ENCODE measurements at places on chromosomes 2 and 18.

GRCh38 chr2:222622910-222623309 is 33.0 kb downstream of the FARSB start:
- no peak for DNase-seq

GRCh38 chr2:23409248-23409647 is 24.3 kb downstream of the KLHL29 start:
- DNase-seq, result no peak

GRCh38 chr18:45689396-45689795 is 34.6 kb upstream of the SLC14A1 start:
- no peak for DNase-seq

DNA sequence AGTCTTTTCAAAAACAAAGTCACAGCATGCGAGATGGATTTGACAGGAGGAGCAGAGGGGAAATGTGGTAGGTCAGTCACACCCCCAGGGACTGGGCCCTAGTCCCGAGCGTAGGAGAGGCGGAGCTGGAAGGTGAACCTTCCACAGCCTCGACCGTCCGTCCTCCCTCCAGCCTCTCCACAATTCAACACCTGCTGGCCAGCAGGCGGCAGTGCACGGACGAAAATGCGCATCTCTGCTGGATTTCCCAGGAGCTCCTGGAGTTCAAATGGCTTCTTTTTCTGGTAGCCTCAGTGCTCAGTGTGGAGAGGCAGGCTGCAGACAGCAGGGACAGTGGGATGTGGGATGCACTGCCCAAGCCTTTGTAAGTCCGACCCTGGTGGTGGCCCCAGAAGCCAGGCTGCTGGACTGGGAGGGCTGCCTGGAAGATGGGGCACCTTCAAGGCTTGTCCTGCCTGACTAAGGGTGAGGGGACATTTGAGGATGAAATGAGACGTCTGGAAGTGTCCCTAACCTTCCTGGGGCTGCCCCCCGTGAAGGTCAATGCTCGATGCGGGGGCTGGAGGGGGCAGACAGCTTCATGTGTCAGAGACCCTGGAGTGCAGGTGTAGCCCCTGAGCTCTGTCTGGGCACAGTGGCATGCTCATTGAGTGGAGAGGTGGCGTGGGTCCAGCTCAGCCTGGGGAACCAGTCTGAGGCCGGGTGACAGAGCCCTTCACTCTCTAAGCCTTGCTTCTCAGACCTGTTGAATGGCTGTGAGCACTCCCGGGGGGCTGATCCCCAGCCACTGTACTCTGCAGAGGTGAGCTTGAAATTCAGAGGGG is 189.5 kb downstream of the TFCP2L1 start:
- DNase-seq, result peak; percentile 45

DNA sequence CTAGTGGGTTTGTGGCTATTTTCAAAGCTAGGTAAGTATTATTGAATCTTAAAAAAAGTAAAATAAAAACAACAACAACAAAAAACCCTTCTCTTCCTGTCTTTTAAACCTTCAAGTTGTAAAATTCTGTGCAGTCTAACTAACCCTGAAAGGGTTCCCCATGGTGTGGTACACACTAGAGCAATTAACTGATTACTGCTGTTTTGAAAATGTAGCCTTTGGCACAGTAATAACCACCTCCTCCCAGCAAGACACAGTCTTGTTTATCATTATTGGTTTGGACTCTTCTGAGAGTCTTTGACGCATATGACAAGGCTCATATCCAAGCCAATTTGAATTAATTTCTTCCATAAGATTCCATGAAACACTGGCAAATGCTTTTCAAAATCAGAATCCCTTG is 2184.6 kb upstream of the PIK3C3 start:
- DNase-seq, result no peak

GRCh38 chr2:218067523-218067922 is 1.5 kb upstream of the RUFY4 start:
- no peak for DNase-seq

GRCh38 chr18:55261253-55261652 is 302.0 kb upstream of the CCDC68 start:
- no peak for DNase-seq

DNA sequence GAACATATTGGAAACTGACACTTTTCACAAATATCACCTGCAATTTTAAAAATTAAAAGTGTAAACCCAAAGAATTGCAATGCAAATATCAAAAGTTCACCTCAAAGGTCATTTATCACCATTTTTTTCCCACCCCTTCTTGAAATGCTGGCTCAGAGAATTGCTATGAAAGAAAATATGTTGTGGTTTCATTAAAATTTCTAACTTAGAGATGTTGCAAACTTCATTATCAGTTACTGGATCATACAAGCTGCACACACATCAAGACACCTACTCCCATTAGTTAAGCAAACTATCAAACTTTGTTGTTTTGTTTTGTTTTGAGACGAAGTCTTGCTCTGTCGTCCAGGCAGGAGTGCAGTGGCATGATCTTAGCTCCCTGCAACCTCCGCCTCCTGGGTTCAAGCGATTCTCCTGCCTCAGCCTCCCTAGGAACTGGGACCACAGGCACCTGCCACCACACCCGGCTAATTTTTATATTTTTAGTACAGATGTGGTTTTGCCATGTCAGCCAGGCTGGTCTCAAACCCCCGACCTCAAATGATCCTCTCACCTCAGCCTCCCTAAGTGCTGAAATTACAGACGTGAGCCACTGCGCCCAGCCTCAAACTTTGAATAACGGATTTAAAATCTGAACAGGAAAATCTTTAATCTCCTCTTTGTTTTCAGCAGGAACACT is 37.0 kb downstream of the STK39 start:
- no peak for DNase-seq

- no peak for DNase-seq
Measured at GRCh38 chr2:128195435-128195984, 104.5 kb downstream of the UGGT1 start.

GRCh38 chr2:170582751-170583463 is 132.2 kb upstream of the SP5 start:
- no peak for DNase-seq

GRCh38 chr2:219748671-219749570 is 121.5 kb downstream of the SLC4A3 start:
- no peak for DNase-seq

DNA sequence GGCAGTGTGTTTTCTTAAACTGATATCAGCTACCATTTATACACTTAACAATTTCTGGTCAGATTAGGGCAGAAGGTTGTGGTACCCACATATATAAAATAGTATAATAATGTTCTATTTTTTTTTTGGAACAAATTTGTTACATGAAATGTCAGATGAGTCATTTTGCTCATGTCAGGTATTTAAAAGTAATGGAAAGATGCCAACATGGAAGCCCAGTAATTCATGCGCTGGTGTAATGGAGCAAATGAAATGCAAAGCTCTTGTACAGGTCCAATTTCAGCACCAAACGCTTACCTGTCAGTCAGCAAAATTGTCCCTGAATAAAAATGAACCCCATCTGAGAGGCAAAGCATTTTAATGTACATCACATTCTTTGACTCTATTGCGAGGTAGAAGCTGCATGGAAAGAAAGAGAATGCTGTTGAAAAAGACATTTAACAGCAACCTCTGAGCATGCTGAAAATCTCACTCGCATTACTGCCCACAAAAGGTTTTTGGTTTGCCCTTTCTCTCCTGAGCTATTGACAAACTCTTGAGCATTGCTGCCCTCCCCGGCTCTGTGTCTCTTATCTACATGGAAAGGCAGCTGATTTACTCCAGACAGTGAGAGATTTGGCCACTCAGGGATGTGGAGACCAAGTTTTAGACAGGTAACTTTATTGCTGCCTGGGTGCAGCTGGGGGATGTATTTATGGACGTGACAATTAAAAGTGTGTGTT is 217.5 kb downstream of the CAMKMT start:
- DNase-seq, result no peak

- no peak for DNase-seq
Measured at GRCh38 chr2:46837704-46838103, 77.9 kb downstream of the MCFD2 start.

DNA sequence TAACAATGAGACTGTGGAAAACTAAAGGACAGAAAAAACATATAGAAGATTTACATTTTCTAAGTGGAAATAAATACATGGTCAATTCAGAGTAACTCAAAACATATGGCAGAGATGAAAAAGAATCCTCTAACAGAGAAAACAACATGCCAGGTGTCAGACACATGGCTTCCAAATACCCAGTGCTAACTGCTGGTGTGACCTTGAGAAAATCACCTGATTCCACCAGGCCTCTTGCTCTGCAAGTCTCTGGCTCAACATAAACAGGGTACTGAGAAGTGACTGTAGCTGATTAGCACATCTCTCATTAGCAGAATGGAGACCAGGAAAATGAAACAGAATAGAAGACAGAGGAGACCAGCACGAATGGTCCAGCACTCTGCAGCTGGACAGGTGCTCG is 210.8 kb downstream of the HNMT start:
- DNase-seq, result no peak

DNA sequence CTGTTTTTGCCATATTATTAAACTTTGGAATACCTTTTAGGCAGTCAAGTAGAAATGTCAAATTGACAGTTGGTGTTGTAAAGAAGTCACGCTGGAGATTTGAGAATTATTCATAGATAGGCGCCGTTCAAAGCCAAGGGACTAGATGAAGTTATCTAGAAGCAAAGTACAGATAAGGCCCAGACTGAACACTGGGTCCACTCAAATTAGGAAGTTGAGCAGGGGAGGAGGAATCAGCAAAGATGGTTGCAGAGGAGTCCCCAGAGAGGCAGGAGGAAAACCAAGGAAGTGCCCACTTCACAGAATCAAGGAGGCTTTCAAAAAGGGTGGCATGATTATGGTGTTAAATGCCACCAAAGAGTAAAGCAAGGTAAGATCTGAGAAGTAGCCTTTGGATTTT is 9.6 kb upstream of the ALS2 start:
- peak; percentile 33 for DNase-seq

DNA sequence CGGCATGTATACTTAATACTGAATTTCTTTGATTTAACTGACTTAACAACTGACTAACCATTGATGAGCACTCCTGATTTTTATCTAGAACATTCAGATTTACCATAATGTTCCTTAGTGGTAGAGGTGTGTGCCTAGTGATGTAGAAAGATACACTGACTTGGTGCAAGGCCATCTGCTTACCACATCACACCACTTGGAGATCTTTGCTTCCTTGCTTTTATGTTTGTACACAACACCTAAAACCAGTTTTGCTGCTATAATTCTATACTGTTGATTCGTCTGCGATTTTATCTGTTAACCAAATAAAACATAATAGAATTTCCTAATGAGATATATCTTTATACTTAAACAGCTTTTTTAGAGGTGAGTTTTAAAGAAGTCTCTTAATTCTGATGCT is 3.9 kb upstream of the FARP2 start:
- DNase-seq, result no peak

GRCh38 chr2:156322051-156322685 is 10.4 kb downstream of the NR4A2 start:
- DNase-seq, result no peak

DNA sequence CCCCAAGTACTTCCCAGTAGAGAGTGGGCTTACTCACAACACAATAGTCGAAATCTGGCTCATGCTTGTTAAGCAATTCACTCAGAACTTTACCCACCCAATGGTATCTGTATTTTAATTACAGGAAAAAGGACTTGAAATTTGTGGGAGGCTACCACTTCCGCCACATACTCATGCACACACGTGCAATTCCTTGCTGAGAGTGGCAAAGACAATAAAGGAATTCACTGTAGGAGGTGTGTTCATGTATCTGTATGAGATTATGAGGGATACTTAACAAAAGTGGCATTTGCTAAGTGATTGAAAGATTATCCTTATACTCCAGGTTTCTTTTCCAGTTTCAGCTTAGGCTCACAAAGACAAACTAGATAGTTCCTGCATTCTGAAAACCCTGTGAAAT is 14.9 kb upstream of the LYPD6 start:
- no peak for DNase-seq

- no peak for DNase-seq
Measured at GRCh38 chr18:36708366-36708765, 120.4 kb downstream of the TPGS2 start.

Measured in hematopoietic multipotent progenitor cell treated with erythropoietin and hydrocortisone succinate and interleukin-3 and kit ligand, for 8 days (in vitro differentiated cells).